NCI-H1436 treated with DMSO at 0.1 percent for 48 hours (cell line): ENCODE measurements at places on chromosomes 12 and 14.

DNA sequence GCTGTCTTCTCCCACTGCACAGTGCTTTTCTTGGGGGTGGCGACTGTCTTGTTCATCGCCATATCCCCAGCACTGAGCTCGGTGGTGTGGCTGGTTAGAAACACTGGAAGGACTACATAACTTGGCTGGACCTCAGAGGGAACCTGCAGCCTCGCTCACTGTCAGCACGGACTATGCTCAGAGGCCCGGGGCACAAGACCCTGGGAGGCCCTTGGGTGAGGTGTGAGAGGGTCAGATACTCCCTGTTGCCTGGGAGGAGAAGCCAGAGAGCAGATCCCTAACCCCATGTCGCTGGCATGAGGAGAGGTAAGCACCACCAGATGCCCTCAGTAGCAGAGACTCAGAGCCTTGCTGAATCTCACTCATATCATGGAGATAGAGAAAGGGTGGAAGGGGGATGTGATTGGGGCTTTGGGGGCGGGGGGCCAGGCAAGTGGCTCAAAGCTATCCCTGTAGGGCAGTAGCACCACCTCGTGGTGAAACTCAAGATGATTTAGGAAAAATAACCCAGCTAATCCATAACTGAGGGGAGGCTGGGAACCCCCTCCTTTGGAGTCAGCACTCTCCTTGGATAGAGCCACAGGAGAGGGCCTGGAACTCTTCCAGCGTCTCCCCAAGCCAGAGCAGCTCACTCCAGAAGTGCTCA is 18.7 kb upstream of the HDAC7 start:
- DNase-seq = no peak

GRCh38 chr14:69625299-69626131 is 14.1 kb downstream of the SUSD6 start:
- no peak for DNase-seq

DNA sequence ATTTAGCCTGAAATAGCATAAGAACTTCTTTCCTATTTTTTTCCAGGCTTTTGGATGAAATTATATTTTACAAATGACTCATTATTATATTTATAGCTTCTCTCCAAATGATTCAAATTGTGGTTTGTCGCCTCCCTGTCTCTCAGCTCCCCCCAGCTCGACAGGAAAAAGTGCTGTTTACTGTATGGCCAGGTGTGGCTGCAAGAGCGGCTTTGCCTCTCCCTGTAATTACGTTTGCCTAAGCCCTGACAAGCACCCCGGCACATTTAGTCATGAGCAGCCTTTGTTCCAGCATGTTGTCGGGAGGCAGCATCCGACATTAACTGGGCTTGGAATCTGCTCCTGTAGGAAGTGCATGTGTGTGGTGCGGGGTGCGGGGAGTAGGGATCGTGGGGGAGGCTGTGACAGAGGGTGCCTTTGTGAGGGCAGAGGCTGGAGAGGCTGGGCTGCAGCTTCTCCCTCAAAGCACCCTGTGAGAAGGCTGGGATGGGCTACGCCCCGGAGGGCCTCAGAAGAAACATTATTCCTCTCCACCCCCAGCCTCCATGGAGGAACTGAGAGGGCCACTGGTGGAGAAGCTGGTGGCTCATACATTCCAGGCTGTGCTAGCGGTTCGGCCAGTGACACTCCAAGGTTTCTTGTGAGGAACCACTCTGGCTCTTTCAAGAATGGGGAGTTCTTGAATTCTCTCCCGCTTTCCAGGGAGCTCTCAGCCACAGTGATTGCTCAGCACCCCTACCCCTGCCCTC is 42.1 kb upstream of the CTDSP2 start:
- DNase-seq = peak; percentile 87

DNA sequence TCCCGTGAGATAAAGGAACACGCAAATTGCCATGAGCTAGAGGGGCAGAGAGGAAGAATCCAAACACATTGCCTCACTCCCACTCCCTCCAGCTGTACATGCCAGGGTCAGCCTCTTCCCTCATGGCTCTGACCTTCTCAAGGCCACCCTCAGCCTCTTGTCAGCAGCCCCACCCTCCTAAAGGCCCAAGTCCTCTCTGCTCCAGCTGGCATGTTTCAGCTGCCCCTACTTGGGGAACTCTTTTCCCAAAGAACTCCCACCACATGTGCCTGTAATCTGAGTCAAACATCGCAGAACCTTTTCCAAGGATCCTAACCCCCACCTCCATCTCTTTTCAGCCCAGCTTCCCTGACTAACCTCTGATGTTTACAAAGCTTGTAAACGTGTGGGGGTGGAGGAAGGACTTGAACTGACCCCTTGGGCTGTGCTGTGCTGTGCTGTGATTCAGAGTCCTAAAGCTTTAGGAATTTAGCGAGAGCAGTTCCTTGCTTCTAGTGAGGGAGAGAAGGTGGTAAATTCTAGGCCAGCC is 7.3 kb upstream of the CACNB3 start:
- DNase-seq = no peak

DNA sequence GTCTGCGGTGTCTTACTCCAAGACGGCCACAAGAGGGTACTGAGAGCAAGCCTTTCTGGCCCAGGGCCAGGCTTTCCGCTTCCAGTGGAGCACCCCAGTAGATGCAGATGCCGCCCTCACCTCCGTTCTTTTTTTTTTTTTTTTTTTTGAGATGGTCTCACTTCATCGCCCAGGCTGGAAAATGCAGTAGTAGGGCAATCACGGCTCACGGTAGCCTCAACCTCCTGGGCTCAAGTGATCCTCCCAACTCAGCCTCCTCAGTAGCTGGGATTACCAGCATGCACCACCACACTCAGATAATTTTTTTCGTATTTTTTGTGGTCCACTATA is 5.6 kb upstream of the LBHD2 start:
- DNase-seq = peak; percentile 52

- DNase-seq = no peak
Observed at GRCh38 chr12:111312708-111313107, 56.2 kb downstream of the PHETA1 start.
